Activated T-cell treated with anti-CD3 and anti-CD28 coated beads, Interleukin-2, amount 50 U/mL, for 24 hours (primary cell): ENCODE measurements at places on chromosomes 4 and X.

DNA sequence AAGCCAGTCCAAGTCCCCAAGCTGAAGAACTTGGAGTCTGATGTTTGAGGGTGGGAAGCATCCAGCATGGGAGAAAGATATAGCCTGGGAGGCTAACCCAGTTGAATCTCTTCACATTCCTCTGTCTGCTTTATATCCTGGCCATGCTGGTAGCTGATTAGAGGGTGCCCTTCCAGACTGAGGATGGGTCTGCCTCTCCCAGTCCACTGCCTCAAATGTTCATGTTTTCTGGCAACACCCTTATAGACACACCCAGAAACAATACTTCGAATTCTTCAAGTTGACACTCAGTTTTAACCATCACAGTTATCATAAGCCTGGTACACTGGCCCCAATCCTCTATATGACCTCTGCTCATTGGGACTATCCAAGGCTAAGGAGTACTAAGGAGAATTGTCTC is 124.1 kb upstream of the WDR1 start:
- DNase-seq, result no peak

DNA sequence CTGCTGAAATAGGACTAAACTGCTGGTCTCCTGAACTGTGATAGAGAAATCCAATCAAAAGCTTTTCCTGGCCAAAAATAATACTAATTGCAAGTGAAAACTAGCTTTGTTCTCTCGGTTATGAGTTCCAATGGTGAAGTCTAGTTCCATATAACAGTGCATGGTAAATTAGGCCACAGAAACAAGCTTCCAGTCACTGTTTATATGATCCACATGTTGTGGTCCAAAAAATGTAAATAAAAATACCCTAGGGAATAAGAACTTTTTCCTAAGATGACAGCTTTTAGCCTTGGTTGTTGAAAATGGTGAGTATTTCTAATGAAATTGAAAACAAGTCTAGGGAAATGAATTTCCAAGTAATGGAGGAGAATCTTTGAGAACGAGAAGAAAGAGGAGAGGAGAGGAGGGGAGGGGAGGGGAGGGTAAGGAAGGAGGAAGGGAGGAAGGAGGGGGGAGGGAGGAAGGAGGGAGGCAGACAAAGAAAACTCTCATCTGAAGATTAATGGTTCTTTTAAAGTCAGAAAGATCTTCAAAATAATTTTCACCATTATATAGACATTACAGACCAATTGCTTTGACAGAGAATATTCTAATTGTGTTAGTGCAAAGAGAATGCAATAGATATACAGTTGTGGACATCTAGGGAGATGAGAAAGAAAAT is 26.1 kb downstream of the PALLD start:
- DNase-seq, result no peak

GRCh38 chrX:71563921-71564320 is 14.3 kb upstream of the GCNA start:
- DNase-seq, result no peak

DNA sequence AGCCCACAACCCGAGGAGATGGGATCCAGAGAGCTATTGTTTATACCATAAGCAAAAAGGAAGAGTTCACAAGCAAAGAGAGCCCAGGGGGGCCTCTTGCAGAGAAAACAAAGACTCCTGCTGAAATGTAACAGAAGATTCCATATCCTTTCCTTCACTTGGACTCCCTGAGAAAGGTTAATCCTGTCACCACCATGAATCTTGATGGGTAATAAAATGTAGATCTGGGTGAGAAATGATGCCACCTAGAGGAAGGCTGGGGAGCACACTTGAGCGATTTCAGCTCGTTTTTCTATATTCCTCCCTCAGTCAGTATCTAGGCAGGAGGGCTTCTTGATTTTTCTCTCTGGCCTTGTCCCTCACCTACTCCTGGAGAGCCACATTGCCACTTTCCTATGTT is 10.2 kb upstream of the KCNE5 start:
- DNase-seq, result no peak

DNA sequence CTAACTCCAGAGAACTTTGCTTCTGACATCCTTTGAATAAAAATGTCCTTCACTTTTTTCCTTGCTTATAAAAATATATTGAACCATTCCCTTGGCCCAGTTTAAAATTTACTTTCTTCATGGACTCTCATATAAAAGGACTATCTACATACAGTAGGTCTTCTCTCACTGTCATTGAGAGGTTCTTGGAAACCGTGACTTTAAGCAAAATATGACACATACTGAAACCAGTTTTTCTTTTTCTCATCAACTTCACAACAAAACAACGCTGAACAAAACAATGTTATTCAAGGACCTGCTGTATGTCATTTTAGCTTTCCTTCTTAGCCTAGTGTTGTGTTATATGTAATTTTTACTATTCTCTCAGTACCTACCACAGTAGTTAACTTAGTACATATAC is 496.8 kb downstream of the CENPC start:
- DNase-seq, result no peak

DNA sequence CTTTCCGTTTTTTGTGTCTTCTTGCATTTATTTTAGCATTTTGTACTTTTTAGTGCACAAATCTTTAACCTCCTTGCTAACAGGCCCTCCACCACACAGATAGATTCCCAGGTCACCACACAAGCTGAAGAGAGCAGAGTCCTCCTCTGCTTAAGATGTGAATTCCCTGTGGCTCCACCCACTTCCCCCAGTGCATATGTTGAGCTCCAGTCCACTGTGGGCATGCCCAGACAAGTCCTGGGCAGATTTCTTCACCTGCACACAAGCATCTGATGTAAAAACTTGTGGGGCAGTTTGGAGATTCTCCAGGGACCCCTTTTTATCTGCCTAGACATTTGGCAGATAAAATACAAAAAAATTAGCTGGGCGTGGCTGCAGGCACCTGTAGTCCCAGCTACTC is 19.8 kb upstream of the PASD1 start:
- no peak for DNase-seq

DNA sequence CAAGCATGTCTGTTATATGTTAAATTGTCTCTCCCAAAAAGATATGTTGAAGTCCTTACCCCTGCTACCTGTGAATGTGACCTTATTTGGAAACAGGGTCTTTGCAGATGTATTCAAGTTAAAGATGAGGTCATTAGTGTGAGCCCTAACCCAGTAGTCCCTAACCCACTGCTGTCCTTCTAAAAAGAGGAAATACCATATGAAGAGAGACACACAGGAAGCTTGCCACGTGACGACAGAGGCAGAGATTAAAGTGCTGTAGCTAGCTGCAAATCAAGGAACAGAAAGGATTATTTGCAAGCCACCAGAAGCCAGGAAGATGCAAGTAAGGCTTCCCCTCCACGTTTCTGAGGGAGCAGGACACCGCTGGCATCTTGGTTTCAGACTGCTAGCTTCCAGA is 150.1 kb downstream of the HNRNPD start:
- DNase-seq, result no peak

DNA sequence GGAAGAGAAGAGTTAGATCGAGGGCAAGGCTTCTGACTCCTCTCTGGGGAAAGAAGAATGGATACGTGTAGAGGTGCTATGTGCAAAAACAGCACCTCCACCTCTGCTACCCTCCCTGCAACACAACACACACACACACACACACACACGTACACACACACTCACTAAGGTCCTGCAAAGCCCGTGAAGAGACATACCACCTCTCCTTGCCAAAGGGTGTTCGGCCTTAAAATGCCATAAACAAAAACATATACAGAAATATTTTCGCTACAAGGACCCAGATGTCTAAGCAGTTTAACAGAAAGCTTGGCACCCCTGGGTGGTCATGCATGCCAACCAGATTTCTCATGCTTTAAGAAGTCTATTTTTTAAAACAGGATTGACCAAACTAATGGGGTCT is 1.5 kb downstream of the TIFA start:
- DNase-seq, result no peak

- no peak for DNase-seq
Observed at GRCh38 chr4:95105112-95105511, 347.4 kb downstream of the BMPR1B start.

DNA sequence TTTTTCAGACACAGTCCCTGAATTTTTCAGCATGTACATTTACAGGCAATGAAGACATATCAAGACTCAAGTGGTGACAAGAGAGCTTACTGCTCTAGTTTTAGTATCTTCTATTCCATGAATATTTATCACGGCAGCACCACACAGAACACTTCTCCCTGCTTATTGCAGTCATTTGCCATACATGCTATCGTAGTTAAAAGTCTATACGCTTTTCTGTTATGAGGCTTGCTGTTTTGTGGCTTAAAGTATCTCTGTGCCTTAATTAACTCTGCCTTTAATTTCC is 65.4 kb upstream of the GK2 start:
- DNase-seq, result no peak

- no peak for DNase-seq
Observed at GRCh38 chrX:109760922-109761250, 27.8 kb upstream of the ACSL4 start.

DNA sequence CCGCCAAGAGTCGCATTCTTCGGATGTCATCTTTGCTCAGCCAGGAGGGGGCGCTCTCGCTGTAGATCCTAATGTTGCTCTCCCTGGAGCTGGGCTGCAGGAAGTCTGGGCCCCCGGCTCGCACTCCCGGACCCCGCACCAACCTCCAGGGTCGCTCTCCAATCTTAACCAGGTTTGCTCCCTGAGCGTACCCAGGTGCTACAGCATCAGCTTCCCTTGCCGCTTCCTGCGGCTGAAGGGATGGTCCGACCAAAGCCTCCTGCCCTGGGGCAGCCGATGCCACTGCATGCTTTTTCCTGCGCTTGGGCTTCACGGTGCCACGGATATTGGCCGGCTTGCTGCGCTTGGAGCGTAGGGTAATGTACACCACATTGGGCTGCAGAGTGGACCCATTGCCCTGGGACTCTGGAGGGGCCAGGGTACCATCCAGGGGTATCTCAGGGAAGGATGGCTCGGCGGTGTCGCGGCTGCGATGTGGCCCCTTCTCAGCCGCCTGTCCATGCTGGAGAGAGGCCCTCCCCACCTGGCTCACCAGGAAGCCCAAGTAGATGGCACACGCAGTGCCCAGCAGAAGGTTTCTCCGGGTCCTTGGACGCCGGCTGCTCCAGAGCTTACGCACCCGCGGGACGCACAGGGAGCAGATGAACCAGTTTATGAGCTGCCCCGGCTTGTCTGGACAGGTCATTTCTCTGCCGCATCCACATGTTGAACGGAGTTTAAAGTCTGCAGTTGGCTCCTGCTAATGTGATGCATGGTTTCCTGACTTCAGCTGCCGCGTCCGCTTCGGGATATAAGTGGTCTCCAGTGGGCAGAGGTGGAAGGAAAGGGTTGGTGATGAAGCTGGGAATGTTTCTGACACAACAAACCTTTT is 1.9 kb downstream of the GASK1B start:
- peak; percentile 34 for DNase-seq

- no peak for DNase-seq
Observed at GRCh38 chr4:155956461-155956860, 2.8 kb upstream of the CTSO start.

- no peak for DNase-seq
Observed at GRCh38 chr4:34170946-34171345, 2073.4 kb downstream of the ARAP2 start.

GRCh38 chr4:2079006-2079405 is 19.9 kb downstream of the NAT8L start:
- DNase-seq, result no peak

GRCh38 chr4:118975449-118976192 is 87.0 kb downstream of the SYNPO2 start:
- DNase-seq, result no peak

DNA sequence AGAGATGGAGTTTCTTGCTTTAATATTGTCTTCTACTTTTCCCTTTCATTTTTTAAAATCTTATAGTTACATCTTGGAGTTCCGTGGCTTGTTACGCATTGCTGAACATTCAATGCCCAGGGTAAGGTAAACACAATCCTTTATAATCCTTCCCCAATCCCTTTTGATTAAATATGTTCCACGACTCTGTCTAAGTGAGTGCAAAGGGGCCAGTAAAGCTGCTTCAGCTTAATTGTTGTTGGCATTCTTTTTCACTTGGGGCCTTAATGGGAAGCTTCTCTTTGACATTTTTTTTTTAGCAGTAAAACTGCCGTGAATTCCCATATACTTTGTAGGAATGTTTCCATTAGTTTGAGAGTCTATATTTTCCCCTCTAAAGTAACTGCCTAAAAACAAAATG is 1028.1 kb downstream of the C4orf33 start:
- no peak for DNase-seq

DNA sequence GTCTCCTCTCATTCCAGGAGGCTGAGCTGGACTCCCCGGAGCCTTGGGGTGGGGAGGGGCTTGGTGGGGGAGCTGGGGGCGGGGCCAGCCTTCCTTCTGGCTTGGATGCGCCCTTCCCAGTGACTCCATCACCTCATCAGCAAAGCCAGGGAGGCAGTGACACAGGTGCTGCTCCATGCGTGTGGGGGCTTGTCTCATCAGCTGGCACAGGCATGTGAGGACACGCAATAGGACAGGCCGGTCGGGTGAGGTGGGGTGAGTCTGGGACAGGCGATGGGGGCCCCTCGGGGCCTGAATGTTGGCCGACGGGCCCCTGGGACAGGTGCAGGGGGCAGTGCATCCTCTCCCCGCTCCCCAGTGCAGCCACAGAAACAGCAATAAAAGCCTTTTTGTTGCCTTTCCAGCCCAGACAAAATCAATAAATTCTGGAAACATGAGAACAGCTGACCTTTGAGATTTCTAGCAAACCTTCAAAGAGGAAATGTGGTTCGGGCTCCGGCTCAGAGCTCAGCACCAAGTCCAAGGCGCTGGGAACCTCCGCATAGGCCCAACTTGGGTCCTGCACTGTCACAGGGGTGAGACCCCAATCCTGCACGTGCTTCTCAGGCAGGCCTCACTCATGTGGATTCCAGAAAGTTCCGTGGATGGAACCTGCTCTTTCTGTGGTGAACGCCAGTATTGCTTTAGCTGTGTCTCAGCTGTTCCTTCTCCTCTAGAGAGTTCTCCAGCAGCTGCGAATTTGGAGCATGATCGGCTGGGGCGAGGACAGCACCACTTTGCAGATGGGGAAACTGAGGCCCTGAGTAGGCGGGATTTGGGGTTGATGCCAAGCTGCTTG is 18.5 kb downstream of the ADRA2C start:
- DNase-seq, result no peak

- no peak for DNase-seq
Observed at GRCh38 chr4:24736066-24736465, 59.3 kb upstream of the SOD3 start.

- DNase-seq, result no peak
Observed at GRCh38 chrX:37883196-37883595, 35.8 kb upstream of the DYNLT3 start.

GRCh38 chr4:158788516-158788915 is 19.7 kb downstream of the FNIP2 start:
- no peak for DNase-seq

DNA sequence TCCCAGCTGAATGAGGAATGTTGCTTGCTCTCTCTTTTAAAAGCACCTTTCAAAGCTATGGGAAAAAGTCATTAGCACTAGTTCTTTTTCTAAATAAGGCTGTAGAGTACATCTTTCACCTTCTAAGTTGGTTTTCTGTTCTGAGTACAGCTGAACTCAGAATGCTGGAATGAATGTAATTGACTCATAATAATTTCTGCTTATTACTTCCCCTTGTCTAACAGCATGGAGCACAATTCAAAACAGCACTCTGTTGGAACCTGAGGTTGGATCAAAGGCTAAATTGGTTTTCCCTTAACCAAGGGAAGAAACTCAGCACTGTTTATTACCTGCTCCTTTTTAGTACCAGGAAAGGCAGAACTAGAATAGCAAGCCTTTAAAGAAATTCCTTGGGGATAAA is 33.5 kb upstream of the CYP2U1 start:
- DNase-seq, result no peak
